ENCODE measurements at places on chromosomes 1 and 21. TPM values are rescaled to one million over a fixed set of nuclear protein-coding genes. Genes with fewer than 3 reads are reported as not detected.

GRCh38 chr1:23889074-23889473 is 21.0 kb upstream of the FUCA1 start:
- DNase-seq = no peak
- H3K27me3 ChIP-seq = no peaks in the 10 kb centered on the region
- no peaks in the 10 kb centered on the region for H3K36me3 ChIP-seq
- no peak overlapping the region for H3K4me3 ChIP-seq
- H3K27ac ChIP-seq = no peak overlapping the region

DNA sequence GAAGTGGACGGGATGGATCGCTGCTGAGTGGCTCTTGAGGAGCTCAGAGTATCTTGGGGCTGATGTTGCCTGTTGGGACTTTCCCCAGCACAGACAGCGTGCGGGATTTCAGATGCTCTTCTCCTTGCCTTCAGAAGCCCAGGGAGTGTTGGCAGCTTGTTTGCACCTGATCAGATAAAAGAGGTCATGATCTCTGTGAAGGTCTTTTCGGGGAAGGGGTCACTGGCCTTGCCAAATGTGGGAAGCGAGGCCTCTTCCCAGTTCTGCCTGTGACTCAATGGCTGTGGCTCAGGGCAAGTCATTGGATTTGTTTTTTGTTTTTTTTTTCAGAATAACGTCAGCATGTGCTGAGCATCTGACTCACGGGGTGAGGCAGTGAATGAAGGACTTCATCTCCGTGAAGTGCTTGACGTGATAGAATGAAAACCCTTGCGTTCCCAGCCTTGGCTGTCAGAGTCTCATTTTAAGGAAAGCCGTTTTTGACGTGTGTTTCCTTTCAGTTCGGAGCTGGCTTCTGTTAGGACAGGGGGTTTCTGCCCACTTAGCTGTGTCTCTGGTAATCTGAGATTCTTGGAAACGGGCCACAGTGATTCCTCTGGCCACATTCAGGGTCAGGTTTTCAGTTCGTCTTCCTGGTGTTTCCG is 46.7 kb downstream of the GALNT2 start:
- H3K27me3 ChIP-seq = no peaks in the 10 kb centered on the region
- DNase-seq = no peak
- H3K4me3 ChIP-seq = no peak overlapping the region
- no peak overlapping the region for H3K27ac ChIP-seq

DNA sequence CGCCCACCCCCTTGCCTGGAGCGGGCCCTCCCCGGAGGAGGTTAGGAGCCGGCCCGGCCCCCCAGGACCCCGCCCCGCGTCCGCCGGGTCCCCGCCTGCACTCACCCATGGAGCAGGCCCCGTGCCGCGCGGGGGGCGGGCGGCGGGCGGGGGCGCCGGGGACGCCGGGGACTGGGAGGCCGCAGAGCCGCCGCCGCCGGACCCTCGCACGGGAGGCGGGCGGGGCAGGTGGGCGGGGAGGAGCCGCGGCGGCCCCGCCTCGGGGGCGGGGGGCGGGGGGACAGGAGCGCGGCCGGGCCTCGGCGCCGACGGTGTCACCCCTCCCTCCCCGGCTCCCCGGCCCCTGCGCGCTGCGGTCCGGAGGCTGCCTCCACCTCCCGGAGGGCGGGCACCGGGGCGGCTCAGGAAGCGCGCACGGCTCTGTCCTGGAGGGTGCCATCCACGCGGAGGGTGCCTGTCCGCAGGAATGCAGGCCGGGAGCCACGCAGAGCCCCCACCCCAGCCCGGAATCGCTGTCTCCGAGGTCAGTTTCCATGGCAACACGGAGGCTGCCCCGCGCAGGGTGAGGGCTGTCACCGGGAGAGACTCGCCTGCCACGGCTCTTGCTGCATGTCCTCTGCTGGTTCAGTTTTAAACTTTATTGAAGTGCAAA is 5.9 kb upstream of the PLEKHG5 start:
- no peak overlapping the region for H3K27ac ChIP-seq
- no peaks in the 10 kb centered on the region for H3K36me3 ChIP-seq
- DNase-seq = peak; percentile 63
- peak overlapping the region; percentile 63 for H3K4me3 ChIP-seq
- peaks cover 4% of the 10 kb centered on the region for H3K27me3 ChIP-seq

GRCh38 chr1:24491577-24492360 is 10.9 kb upstream of the RCAN3 start:
- no peak for DNase-seq
- peaks cover 42% of the 10 kb centered on the region for H3K4me1 ChIP-seq
- no peak overlapping the region for H3K27ac ChIP-seq
- H3K27me3 ChIP-seq = no peaks in the 10 kb centered on the region
- H3K36me3 ChIP-seq = peaks cover 16% of the 10 kb centered on the region
- no peak overlapping the region for H3K4me3 ChIP-seq

GRCh38 chr1:218828125-218828650 is 345.5 kb upstream of the LYPLAL1 start:
- H3K27ac ChIP-seq = no peak overlapping the region
- H3K4me3 ChIP-seq = no peak overlapping the region
- no peak for DNase-seq
- no peaks in the 10 kb centered on the region for H3K27me3 ChIP-seq
- no peaks in the 10 kb centered on the region for H3K4me1 ChIP-seq

- H3K4me1 ChIP-seq = no peaks in the 10 kb centered on the region
- no peaks in the 10 kb centered on the region for H3K36me3 ChIP-seq
- peaks cover 5% of the 10 kb centered on the region for H3K27me3 ChIP-seq
- no peak overlapping the region for H3K27ac ChIP-seq
- DNase-seq = no peak
Observed at GRCh38 chr21:45562402-45562801, 20.2 kb upstream of the SLC19A1 start.

GRCh38 chr21:43903451-43904091 is 38.5 kb downstream of the AGPAT3 start:
- no peak overlapping the region for H3K27ac ChIP-seq
- no peaks in the 10 kb centered on the region for H3K27me3 ChIP-seq
- peaks cover 20% of the 10 kb centered on the region for H3K36me3 ChIP-seq
- H3K4me3 ChIP-seq = no peak overlapping the region
- no peak for DNase-seq

GRCh38 chr21:16742741-16743140 is 770.1 kb upstream of the CXADR start:
- no peaks in the 10 kb centered on the region for H3K27me3 ChIP-seq
- H3K27ac ChIP-seq = no peak overlapping the region
- H3K36me3 ChIP-seq = no peaks in the 10 kb centered on the region
- no peak overlapping the region for H3K4me3 ChIP-seq
- no peak for DNase-seq

DNA sequence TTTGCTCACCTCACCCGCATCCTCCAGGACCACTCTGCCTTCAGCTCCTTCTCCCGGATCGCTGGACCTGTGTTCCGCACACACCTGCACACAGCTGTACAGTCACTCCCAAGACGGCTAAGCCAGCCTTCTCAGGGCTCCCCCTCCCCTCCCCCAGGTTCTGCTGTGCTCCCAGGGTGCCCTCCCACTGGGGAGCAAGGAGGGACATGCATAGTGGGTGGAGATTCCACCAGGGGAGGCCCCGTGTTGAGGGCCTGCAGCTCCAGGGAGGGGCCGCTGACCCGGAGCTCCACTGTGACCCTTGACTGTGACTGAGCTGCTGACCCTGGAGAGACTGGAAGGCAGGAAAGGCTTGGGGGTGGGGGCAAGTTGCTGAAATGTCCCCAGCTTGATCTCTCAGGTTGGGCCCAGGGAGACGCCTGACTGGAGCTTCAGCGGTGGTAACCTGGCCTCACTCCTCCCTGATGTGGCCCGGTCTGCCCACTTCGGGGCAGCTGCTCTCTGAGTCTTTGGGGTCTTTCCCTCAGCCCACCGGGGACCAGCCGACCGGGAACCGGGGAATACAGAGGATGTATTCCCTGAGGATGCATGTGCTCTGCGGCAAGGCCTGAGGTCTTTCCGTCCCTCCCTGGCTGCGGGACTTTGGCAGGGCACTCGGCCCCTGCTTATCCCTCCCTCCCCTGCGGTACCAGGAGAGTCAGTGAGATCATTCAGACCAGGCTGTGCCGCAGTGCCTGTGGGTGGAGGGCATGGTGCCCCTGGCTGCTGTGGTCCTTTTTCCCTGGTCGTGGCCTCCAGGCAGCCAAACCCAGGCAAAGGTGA is 28.6 kb upstream of the PLCH2 start:
- no peaks in the 10 kb centered on the region for H3K4me1 ChIP-seq
- H3K27ac ChIP-seq = no peak overlapping the region
- no peak for DNase-seq
- H3K27me3 ChIP-seq = peaks cover 11% of the 10 kb centered on the region
- H3K36me3 ChIP-seq = no peaks in the 10 kb centered on the region

- no peaks in the 10 kb centered on the region for H3K4me1 ChIP-seq
- peak; percentile 17 for DNase-seq
- H3K4me3 ChIP-seq = no peak overlapping the region
- no peaks in the 10 kb centered on the region for H3K27me3 ChIP-seq
Observed at GRCh38 chr1:193525917-193526710, 339.7 kb upstream of the B3GALT2 start.

DNA sequence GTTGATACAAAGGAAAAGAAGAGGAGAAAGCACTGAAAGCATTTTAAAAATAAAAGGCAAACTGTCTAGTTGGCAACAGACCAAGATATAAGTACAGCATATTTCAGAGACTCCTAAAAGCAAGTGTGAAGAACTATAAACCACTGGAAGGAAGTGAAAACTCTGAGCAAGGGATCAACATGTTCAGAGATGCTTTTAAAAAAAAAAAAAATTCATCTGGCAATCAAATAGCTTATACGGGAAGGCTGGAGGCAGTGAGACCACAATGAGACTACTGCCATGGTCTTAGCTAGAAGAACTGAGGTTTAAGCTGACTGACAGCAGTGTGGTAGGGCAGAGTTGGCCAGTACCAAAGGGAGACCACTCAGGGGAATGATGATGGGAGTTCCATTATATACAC is 124.3 kb downstream of the VAV3 start:
- no peak for DNase-seq
- H3K4me3 ChIP-seq = peak overlapping the region; percentile 2
- H3K27me3 ChIP-seq = no peaks in the 10 kb centered on the region
- peak overlapping the region; percentile 62 for H3K27ac ChIP-seq

- H3K4me3 ChIP-seq = no peak overlapping the region
- H3K36me3 ChIP-seq = peaks cover 46% of the 10 kb centered on the region
- H3K27me3 ChIP-seq = no peaks in the 10 kb centered on the region
Observed at GRCh38 chr1:6062670-6063069, 17.0 kb downstream of the KCNAB2 start.

DNA sequence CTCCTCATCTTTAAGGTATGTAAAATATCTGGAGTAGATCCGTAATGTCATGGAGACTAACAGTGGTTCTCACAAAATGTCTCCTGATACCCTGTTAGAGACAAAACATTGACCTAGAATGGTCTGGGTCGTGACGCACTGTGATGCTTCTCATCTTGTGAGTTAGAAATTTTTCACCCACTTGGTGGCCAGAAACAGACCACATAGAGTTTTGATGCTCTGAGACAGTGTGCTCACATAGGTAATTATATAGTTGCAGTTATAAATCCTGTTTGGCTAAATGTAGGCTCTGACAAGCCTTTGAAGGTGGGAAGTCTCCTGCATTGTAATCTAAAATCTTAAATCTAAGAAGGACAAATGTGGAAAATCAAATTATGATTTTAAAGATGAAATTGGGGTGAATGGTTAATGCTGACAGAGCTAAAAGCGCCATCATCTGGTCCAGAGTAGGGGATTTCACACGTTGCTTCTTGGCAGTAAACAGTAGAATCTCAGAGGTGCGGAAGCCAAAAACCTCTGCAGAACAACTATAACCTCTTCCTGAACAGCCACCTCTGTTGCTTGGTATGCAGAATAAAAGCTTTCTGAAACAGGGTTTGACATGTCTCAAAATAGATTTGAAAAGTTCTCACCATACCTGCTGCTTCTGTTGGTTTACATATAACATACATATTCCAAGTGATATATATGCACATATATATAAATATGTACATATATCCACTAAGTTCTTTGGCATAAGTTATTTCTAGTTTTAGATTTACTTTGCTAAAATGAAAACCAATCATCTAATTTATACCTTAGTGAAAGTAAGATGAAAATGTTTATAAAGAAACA is 17.1 kb downstream of the RPAP2 start:
- H3K36me3 ChIP-seq = peaks cover 49% of the 10 kb centered on the region
- H3K27ac ChIP-seq = peak overlapping the region; percentile 81
- H3K27me3 ChIP-seq = no peaks in the 10 kb centered on the region
- peaks cover 63% of the 10 kb centered on the region for H3K4me1 ChIP-seq
- peak overlapping the region; percentile 14 for H3K4me3 ChIP-seq

DNA sequence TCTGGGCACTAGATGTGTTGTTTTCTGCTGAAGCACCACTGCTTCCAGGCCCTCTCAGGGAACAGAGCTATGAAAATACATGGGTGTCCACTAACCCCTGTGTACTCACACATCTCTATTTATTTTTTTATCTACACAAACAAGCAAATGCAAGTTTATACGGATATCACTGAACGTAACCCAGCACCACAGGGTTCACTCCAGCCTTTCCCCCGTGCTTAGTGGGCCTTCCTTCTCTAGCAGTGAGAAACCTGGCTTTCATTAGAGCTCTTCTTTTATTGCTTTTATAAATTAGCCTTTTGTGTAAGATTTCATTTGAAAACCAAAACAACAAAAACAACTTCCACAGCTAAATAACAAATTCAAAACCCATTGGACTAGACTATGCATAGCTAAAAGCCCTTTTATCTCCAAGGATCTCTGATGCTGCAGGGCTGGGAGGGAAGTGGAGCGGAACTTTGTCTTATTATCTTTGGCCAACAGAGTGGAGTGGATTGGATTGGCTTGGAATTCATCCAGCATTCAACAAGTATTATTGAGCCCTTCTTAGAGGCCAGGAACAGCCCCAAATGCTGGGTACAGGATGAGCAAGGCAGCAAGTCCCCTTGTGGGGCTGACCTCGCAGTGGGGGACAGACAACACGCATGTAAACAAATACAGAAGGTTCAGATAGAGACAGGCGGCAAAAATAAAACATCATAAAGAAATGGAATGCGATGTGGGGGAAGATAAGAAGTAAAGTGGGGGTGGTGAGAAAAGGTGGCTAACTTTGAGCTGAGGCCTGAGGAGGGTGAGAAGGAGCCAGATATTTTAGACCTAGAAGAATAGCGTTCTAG is 371.8 kb upstream of the POU3F1 start:
- no peak overlapping the region for H3K27ac ChIP-seq
- H3K4me3 ChIP-seq = no peak overlapping the region
- no peak for DNase-seq
- H3K36me3 ChIP-seq = no peaks in the 10 kb centered on the region
- H3K27me3 ChIP-seq = peaks cover 21% of the 10 kb centered on the region

- no peaks in the 10 kb centered on the region for H3K4me1 ChIP-seq
- no peaks in the 10 kb centered on the region for H3K36me3 ChIP-seq
- H3K27ac ChIP-seq = no peak overlapping the region
- H3K4me3 ChIP-seq = no peak overlapping the region
Observed at GRCh38 chr1:207983044-207983635, 72.2 kb upstream of the CD34 start.

PDC gene
- total RNA-seq = not detected

PCP4L1 gene
- total RNA-seq = not detected

CNTN2 gene
- not detected for total RNA-seq

LCE3D gene
- not detected for total RNA-seq

SMYD2 gene
- 37.4 TPM for total RNA-seq

ZBTB18 gene
- total RNA-seq = 8.2 TPM

CLIC4 gene
- total RNA-seq = 19.7 TPM
